NCI-H1092 (cell line): ENCODE measurements at places on chromosomes 13 and 19.

- DNase-seq = no peak
Measured at GRCh38 chr13:102311901-102312300, 89.9 kb downstream of the FGF14 start.

DNA sequence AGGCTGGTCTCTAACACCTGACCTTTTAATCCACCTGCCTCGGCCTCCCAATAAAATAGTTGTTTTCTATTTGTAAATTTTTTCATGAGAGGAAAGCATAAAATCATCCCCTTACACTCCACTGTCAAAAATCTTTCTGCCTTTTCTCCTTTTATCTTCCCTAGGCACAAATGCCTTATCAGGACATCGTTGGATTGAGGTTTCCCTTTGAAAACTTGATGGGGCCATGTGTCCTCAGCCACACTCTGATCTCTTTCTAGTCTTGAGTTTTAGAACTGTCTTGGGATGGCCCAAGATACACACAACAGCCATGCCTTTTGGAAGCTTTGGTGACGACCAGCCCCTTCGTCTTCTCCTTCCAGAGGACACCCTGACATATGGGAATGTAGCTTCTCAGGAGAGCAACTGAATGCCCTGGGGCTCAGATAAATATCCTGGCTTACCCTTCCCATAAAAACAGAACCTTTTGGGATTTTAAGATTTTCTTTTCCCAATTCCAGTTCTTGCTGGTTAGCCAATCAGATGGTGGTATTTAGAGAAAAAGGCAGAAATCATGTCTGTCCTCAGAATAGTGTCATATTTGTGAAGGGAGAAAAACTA lies 112.4 kb downstream of the ZNF429 start:
- DNase-seq = no peak

GRCh38 chr19:646779-647565 lies 7.3 kb downstream of the FGF22 start:
- no peak for DNase-seq

- DNase-seq = no peak
Measured at GRCh38 chr13:68185444-68186141, 955.5 kb upstream of the PCDH9 start.

GRCh38 chr19:44613295-44614178 lies at the start of gene IGSF23:
Gene IGSF23 (plus strand): TSS chr19:44613563. CDS start chr19:44613646, 83 bp downstream.
- DNase-seq = no peak
